ENCODE measurements at places on chromosomes 13 and 19. TPM values are rescaled to one million over a fixed set of nuclear protein-coding genes. Genes with fewer than 3 reads are reported as not detected.

The SPINT2 gene
- total RNA-seq: 92.9 TPM

The FFAR2 gene
- total RNA-seq: not detected

The SIGLEC5 gene
- total RNA-seq: 0.98 TPM

The PRODH2 gene
- not detected for total RNA-seq

The CGB2 gene
- total RNA-seq: not detected

The FGF22 gene
- 4.4 TPM for total RNA-seq

The QPCTL gene
- total RNA-seq: 12.7 TPM

Measured in dorsolateral prefrontal cortex (tissue), 122 donors.